ENCODE measurements at places on chromosomes 2 and 18.
A peak's percentile ranks its signal among the peaks of the same experiment; 100 is the strongest.

DNA sequence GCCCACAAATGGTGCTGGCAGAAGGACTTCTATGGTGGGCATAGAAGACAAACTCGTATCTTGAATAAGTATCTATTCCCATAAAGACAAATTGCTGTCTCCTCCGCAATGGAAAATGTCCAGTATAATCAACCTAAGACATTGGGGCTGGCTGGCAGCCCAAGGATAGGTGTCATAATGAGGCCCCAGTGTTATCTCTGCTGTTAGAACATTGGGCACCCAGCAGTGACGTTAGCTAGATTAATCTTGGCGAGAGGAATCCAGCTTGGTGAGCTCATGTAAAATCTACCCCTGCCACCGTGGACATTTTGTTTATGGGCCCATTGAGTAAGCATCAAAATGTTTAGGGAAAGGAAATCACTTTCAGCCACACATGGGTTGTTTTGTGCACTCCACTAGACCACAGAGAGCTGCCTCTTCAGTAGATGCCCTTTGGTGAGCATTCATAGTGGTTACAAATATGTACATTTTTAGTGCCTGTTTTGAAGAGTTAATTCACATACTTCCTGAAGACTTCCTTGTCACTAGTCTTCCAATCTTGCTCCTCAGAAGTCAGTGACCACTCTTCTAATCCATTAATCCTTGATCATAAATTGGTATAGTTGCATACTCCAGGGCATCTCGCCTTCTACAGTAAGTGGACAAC, 48.2 kb upstream of the KDM3A start:
- no peak for DNase-seq

- DNase-seq, result no peak
Observed at GRCh38 chr18:66993492-66993891, 389.6 kb upstream of the CDH19 start.

- no peak for DNase-seq
Observed at GRCh38 chr2:113895819-113896563, 6.1 kb downstream of the ACTR3 start.

- DNase-seq, result no peak
Observed at GRCh38 chr2:129379411-129379810, 600.1 kb upstream of the RAB6C start.

- no peak for DNase-seq
Observed at GRCh38 chr2:168710754-168711467, 91.5 kb upstream of the NOSTRIN start.

DNA sequence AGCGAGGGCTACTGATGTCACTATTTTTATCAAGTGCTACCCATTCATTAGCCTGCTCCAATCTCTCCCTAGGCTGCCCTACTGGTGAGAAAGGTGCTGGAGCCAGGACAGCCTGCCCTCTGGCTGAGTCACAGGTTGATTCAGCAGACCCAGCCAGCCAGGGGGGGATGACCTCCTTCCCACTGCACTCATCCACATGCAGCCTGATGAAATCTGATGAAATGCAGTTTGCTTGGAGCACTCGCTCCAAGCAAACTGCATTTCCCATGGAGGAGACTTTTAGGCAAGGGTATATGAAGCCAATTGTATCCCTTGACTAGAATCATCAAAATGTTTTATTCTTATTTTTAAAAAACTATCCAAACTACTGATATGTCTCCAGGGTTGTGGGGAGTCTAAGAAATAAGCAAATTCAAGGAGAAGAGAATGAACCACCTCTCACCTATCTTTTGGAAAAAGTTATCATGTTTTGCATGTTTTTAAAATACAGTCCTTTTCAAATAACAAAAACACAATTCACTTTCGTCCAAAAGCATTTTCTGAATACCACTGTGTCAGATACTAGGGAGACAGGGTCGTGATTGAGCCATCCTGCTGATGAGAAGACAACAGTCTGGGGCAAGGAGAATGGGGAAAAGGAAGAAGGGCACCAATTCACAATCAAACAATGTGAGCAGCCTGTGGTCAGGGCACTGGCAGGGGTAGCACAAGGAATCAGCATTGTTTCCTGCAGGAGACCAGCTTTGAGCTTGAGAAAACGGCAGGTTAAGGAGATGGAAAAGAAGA, 128.3 kb downstream of the AFF3 start:
- peak; percentile 98 for DNase-seq

- peak; percentile 45 for DNase-seq
Observed at GRCh38 chr2:230865766-230866755, 1.3 kb downstream of the ITM2C start.

GRCh38 chr2:239461291-239462190, 60.7 kb upstream of the HDAC4 start:
- DNase-seq, result no peak

GRCh38 chr2:210762604-210763588, 206.5 kb downstream of the CPS1 start:
- no peak for DNase-seq

DNA sequence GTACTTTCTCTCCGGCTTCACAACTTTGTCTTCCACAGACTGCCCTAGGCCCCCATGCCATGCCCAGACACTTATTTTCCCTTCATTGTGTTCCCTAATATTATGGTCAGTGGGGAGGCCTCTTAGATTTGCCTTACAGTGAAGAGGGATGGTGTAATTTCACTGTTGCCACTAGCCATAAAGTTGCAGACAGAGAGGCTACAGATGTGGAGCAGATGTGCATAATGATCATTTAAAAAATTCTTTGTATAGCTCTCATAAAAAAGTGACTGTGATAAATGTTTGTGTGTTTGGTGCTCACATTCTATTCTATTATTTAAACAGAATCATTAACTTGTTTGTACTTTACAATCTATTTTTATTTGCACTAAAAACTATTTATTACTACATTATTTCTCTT, 67.5 kb upstream of the FN1 start:
- peak; percentile 6 for DNase-seq

- no peak for DNase-seq
Observed at GRCh38 chr2:233565685-233566140, 869 bp downstream of the USP40 start.

- no peak for DNase-seq
Observed at GRCh38 chr2:75315436-75315835, 116.1 kb upstream of the TACR1 start.

- DNase-seq, result no peak
Observed at GRCh38 chr18:9233771-9234440, 97.3 kb downstream of the ANKRD12 start.

DNA sequence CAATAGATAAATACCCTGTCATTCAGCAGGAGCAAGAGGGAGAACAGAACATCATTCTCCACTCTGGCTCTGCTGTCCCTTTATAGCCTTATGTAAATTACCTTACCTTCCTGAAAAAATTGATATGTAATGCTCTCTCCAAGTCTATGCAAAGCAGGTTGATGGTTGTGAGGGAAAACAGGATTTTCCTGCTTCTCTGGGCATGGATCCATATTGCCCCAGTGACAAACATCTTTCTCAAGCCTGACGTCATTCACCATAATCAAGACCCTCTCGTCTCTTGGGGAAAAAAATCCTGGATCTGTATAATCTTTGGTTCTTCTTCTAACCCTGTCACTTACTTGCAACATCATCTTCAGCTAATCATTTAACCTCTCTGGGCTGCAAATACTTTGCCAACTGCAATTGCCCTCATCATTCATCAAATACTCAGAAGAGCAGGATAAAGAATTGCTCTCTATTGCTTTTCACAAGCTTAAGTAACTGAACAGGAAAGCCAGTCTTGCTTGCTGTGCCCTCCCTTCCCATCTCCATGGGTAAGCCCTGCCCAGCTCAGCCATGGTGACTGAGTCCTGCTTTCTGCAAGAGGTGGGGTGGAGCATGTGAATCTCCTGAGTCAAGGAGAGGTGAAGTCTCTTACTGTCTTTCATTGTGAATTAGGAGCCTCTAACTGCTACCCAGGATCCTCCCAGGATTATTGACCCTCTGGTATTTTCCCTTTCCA, 123.7 kb upstream of the KLF7 start:
- no peak for DNase-seq

DNA sequence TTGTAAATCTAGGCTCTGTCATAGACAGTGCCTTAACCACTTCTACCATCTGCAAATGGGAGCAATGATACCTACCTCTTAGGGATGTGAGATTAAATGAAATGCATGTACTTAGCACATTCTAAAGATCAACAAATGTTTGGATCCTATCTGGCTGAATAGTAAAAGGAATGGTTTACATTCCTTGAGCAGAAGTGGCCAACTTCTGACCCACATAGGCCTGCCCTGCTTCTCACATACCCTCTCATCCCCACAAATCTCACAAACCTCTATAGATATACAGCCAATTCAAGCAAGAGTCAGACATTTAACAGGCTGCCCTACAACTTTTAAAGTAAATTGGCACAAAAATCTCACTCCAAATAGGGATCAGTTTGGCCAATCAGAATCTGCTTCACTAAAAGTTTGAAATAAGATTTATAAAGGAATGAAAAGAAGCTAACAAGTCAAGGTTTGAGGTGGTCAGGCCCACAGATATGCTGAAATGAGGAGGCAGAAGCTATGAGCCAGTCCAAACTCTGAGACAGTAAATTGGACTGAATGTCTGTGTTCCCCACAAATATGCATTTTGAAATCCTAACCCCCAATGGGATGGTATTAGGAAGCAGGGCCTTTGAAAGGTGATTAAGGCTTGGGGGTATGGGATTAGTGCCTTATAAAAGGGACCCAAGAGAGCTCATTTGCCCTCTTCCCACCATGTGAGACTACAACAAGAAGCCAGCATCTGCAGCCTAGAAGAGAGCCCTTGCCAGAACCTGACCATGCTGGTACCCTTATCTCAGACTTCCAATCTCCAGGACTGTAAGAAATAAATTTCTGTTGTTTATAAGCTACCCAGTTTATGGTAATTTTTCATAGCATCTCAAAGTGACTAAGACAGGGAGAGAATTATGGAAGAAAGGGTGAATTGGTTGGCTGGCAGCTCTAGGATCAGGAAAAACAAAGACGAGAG, 227.8 kb upstream of the RBMS1 start:
- DNase-seq, result no peak

GRCh38 chr2:125168442-125168841, 1143.4 kb downstream of the CNTNAP5 start:
- no peak for DNase-seq

- no peak for DNase-seq
Observed at GRCh38 chr2:239789711-239790110, 235.4 kb downstream of the NDUFA10 start.

DNA sequence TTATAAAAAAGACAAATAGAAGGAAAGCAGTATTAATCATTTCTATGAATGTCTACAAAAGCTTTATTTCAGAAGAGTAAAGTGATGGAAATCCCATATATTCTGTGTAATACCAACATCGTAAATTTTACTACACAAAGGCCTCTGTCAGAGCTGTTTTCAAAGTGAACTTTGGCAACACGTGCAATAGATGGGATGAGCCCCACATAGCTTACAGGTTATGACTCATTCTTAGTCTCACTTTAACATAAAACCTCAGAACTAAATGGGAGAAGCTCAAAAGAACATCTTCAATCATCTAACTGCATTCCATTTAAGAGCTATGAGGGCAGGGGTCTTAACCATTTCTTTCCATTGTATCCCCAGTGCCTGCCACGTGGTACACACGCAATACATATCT, 11.5 kb downstream of the VPS4B start:
- DNase-seq, result peak; percentile 74

DNA sequence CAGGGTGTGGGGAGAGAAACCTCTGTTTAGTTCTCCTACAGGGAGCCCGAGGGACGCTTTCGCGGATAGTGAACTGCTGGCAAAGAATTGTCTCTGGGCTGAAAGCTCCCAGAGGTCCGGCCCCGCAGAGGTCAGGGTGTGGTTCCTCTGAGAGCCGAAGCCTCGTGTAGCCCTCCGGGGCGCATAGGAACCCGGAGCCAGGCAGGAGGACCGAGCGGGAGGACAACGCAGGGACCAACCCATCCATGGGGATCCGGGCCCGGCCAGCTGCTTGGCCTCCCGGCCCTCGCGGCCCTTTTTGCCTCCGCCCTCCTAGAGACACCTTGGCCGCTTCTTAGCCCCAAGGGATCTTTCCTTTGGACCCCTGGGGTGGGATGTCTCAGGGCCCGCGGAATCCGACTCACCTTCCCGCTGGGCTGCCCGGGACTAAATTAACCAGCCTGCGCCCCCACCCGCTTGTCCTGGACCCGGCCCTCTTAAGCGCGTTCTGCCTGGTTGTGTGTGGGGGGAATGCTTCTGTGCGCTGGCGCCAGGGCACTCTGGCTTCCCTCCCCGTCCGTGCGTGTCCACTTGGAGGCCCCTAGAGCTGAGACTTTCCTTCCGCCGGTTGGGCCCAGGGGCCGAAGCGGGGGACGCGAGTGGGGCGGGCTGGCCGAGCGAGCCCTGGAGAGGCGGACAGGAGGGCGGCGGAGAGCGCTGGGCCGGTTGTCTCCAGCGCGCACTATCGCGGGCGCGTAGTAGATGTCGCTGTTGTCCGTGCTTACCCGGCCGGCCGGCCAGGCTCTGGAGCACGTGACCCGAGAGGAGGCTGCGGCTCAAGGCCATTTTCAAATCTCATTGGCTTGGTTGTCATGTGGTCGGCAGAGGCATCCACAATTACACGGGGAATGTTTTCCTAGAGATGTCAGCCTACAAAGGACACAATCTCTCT, at the start of gene HOXD10:
Gene HOXD10 (plus strand): TSS at position 896 of the 931 bp plus-strand sequence. CDS start 56 bp downstream, outside the sequence.
- DNase-seq, result no peak

- DNase-seq, result no peak
Observed at GRCh38 chr18:3525870-3526420, 76.0 kb downstream of the TGIF1 start.

- no peak for DNase-seq
Observed at GRCh38 chr2:39529836-39530235, 92.8 kb upstream of the MAP4K3 start.

GRCh38 chr2:27728081-27728858, 43.2 kb upstream of the MRPL33 start:
- no peak for DNase-seq

GRCh38 chr2:59029058-59029457, 787.9 kb upstream of the FANCL start:
- DNase-seq, result no peak

DNA sequence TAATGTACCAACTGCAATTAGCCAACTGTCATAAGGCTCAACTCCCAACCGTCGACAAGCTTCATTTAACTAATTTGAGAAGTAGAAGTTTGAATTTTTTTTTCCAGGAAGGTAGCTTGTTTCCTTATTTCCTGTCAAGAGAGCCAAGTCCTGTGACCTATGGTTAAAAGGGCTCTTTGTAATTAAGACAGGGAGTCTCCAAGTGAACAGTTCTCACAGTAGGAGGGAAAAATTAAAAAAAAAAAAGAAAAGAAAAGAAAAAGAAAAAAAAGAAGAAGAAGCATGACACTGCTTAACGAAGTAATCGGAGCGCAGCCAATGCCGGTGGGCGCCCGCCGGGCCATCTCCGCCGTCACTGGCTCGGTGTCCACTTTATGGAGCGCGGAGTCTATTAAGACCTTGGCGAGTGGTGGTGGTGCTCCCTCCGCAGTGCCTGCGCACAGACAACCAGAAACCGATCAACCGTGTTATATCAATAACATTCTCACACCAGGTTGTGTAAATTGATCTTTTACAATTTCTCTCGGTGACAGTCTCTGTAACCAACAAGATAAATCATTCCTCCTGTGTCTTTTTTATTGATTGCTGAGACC, 197.2 kb upstream of the POU3F3 start:
- DNase-seq, result no peak

All from EL (cell line).